ENCODE measurements at places on chromosomes 5 and 9.

DNA sequence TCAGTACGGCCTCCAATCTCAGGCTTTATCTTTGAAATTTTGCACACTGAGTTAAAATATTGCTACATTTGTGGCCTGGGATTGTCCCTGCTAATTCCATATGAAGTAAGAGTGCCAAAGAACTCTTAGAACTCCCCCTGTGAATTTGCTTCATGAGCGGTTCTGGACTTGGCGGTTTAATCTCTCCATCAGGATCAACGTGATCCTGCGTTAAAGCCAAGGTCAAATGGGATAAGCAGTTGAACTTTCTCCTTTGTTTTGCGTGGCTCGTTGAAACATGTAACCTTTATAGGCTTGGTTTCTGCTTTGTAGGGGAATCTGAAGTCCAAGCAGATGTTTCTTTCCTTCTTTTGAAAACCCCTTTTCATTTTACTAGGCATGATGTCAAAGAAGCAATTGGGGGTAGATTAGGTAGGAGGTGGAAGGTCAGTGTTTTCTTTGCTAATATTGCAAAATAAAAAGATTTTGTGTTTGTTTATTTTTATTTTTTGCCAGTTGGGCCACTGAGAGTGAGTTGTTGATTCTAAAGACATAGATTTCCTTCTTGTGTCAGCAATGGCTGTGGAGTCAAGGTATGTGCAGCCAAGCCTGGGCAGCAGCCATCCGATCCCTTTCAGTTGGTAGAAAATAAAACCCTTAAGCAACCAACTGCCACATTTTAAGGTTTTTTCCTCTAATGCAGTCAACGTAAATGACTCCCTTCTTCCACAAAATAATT lies 390.8 kb downstream of the NNT start:
- DNase-seq, result no peak

DNA sequence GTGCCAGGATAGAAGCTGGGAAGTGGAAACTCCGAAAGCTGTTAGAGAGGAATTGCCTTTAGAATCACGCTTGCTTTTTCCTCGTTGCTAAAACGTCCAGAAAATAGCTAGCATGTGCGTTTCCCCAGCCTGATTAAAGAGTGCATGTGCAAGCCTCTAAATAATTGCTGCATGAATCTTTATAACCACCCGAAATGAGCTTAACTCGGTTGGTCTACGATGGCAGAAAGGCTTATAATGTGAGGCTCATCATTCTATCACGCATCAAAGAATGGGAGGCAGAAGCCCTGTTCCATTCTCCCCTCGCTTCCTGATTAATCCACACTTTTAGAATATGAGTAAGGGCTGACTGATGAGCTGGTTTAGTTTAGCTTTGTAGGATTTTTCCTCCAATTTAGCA lies 394.6 kb upstream of the WWC1 start:
- DNase-seq, result no peak

DNA sequence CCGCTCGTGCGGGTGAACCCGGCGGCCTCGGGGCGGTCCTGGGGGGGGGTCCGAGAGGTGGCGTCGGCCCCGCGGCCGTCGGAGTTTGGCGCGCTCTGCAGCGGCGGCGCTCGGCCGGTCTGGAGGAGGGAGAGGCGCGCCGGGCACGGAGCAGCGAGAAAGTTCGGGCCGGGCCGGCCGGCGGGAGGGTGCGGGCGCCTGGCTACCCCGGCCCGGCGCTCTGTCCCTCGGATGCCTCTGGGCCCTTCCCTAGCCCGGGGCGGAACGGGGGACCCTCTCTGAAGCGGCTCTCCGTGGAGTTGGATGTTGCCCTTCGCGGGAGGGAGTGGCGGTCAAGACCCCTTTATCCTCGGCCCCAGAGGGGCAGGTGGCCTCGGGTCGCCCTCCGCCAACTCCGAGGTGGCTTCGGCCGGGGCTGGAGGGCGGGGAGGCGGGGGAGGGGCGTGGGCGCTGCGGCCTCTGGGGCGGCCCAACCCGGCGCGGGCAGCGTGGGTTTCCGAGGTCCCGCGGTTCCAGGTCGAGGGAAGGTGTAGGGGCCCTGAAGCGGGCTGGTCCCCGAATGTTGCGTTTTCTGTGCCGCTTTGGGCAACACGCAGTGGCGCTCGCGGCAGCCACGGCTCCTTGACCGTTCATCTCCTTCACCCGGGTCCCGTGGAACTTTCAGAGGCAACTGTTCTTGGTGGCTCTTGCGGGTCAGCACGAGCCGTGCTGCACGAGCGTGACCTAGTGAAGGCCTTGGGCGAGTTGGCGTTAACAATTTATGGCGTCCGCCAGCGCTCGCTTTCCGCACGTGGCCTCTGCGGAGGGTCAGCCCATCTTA lies 290.5 kb downstream of the DOCK8 start:
- DNase-seq, result peak; percentile 27

GRCh38 chr5:155290937-155291336 lies 277.4 kb downstream of the KIF4B start:
- DNase-seq, result no peak

DNA sequence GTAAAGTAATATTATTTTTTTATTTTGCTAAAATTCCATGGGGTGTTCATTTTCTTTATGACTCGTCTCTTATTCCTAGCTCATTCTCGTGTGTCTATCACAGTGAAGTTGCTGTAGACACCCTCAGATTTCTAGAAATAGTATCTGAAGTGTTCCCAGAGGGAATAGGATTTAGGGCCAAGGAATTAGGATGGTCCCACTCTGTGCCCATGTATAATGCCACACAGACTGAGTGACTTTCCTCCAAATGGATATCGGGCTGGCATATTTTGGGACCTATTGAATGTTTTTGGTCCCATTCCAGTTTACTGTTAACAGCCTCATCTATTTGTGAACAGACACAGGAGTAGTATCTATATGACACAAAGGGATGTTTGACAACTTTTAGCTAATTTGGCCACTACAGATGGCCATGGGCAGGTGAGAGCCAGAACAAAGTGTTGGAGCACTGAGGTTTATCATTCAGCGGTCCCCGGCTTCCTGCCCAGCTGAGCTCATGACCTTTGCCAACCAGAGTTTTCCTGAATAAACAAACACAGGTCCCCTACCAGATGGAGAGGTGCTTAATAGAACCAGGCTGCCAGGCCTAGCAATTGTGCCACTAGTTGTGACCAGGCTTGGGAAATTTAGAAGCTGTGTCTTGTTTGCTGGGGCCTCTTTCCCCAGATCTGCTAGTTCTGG lies 46.9 kb downstream of the MAP1B start:
- no peak for DNase-seq

GRCh38 chr5:178204182-178204934 lies at the start of gene HNRNPAB:
Gene HNRNPAB, plus strand, starts transcription at chr5:178204533. Its CDS starts 305 bp downstream, at chr5:178204838.
- DNase-seq, result peak; percentile 95

GRCh38 chr5:54388811-54389210 lies 66.7 kb upstream of the HSPB3 start:
- no peak for DNase-seq

DNA sequence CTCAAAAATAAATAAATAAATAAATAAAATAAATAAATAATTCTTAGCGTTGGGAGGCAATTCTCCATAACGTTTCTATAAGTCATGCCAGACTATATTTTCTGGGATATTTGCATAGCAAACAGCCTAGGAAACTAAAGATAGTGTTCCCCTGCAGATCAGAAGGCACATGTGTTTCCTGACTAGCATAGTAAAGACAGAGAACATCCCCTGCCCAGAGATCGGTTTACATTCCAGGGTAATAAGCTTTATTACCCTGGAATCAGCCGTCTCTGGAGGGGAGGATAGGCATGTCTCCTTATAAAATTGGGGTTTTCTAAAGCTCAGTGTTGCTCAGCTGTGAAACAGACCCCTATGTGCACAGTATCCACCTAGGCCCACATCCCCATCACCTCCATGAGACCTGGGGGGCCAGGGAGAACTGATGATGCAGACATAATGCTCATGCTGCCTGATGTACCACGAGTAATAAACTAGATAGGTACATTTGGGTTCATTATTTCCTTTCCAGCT lies 36.9 kb upstream of the IFNK start:
- no peak for DNase-seq
